ENCODE measurements at places on chromosomes 4 and X.
A peak's percentile ranks its signal among the peaks of the same experiment; 100 is the strongest.

GRCh38 chr4:152970102-152970820, 34.1 kb downstream of the FHDC1 start:
- no peak for DNase-seq

DNA sequence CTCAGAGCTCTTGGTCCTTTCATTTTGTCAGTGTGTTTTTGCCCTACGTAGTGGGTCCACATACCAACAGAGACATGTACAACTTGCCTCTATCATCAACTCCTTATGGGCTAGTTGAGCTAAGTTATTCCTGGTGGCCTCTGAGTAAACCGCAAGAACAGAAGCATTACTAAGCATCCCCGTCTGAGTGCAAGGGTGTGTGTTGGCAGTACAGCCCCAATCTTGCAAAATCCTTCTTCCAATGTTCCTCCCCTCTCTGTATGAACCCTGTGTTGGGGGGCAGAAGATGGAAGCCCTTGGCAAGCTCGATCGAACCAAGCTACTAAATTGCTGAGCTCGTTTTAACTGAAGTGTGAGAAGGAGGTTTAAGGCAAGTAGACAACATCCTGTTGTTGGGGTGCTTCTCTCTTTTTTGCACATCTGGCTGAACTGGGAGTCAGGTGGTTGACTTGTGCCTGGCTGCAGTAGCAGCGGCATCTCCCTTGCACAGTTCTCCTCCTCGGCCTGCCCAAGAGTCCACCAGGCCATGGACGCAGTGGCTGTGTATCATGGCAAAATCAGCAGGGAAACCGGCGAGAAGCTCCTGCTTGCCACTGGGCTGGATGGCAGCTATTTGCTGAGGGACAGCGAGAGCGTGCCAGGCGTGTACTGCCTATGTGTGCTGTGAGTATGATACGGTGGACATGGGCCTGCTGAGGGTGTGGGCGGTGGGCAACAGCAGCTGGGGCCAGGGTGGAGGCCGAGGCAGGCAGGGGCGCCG, at the start of gene SH2D1A:
TSS of gene SH2D1A (plus strand) at position 447 of the 760 bp plus-strand sequence. CDS start at position 527, 80 bp downstream.
- DNase-seq, result peak; percentile 75

GRCh38 chr4:118762730-118763477, 73.0 kb downstream of the SEC24D start:
- no peak for DNase-seq

DNA sequence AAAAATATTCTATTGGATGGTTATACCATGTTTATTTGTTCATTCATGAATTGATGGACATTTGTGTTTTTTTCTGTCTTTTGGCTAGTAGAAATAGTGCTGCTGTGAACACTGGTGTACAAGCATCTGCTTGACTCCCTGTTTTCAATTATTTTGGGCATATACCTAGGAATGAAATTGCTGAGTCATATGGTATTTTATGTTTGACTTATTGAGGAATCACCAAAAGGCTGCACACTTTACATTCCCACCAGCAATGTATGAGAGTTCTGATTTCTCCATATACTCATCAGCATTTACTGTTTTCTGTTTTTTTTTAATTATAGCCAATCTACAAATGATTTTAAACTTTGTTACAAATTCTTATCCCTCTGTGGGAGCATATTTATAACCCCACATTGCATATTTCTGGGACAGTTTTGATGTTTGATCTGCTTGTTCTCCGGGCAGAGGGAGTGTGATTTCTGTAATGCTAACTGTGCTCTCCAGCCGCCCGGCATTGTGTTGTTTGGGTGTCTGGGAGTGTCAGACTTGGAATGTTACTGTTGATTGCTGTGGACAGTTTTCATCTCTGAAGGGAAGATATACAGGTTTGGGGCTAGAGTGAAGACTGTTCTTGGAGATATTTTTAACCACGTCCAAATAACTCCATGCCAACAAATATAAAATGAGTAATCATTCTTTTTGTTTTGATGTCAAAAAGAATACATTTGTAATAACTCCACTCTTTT, 60.5 kb upstream of the PGRMC2 start:
- DNase-seq, result no peak

Data from activated CD8-positive, alpha-beta memory T cell treated with anti-CD3 and anti-CD28 coated beads for 24 hours (primary cell).